Kasumi-1 (cell line): ENCODE measurements at places on chromosomes 4 and X.

GRCh38 chr4:3704669-3705068, 61.5 kb upstream of the ADRA2C start:
- no peak for DNase-seq

DNA sequence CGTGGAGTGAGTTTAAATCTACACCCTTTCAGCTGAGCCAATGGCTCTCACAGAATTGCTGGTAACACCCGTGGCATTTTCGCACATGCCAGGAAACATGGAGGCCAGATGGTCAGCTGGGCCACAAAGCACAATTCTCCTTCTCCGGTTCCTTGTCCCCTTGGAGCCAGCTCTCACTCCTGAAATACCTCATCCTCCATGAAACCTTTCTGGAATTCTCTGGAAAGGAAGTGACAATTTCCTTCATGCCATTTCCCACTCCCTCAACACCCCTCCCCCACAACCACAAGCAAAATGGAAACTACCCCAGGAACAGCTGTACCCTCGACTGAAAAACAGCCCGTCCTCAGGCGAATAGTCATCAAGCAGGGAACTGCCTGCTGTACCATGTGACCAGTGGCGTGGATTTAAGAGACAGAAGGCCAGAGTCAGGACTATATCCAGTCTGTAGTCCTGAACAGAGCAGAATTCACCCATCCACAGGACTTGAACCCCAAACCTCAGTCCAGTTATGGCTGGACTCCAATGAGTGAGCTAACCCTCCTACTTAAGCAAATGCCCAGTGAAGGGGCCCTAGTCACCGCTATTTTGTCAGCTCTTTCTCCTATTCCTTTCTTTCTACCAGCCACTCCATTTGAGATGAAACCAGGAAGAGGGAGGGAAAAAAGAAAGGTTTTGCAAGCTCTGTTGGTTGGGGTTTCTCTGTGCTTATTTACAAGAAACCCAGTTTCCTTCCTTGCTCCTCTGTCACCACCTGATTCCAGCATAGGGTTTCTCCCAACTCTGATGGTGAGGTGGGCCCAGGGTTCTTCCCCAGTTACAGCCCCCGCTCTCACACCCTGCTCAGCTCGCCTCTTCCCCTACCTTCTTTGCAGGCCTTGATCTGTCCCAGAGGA, 24.5 kb downstream of the ELF4 start:
- DNase-seq = no peak

DNA sequence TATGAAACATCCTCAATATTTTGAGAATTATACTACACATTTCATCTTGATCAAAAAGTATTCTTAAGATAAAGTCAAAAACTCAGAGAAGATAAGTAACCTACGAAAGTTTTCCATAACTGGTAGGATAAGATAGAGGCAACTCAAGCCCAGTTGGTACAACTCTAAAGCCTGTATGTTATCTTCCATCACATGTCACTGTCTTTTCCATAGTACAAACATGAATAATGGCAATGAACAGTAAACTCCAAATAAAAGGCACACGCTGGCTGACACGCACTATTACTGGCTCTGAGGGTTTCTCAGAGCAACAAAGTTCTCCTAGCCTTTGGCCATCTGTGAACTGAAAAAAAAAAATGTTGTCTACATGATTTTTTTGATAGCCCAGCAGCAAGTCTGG, 27.2 kb downstream of the LIN54 start:
- no peak for DNase-seq

GRCh38 chrX:66200050-66200664, 36.1 kb downstream of the HEPH start:
- no peak for DNase-seq

DNA sequence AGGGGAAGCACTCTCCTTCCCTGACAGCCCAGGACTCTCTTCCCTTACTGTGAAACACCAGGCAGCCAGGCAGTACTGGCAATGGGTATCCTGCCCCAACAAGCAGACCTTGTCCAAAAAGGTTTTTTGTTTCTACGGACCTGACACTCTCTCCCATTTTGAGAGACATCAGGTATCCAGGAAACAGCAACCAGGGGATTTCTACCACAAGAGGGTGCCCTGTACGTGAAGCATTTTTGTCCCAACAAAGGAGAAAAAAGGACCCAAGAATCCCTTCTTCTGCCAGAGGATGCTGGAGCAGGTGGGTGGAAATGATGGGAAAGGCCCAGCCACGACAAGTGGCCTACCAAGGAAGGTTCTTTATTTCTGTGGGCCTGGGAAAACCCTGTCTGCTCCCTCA, 65.7 kb upstream of the FGF13 start:
- no peak for DNase-seq

DNA sequence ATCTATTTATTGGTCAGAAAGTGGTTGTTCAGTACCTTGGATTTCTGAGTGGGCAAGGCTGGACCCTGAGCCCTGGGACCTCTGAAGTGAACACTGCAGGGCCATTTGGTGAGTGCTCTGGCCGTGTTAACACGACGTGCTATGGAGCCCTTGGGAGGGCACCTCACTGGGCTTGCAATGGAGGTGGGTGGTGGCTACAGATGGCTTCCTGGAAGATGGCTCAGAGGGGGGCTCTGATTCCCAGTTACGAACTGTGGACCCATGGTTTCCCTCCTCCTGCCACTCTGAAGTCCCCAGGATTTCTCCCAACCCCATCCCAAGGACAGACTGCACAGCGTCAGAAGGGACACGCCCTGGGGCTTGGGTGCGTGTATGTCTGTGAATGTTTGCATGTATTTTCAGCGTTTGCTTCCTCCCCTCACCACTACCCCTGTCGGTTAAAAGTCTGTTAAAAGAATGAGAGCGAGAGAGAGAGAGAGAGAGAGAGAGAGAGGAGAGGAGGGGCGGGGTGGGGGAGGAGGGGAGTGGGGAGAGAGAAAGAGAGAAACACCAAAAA, 3.7 kb upstream of the RHOH start:
- no peak for DNase-seq

- DNase-seq = peak; percentile 15
Measured at GRCh38 chr4:7722766-7723387, 216.8 kb downstream of the AFAP1 start.

- no peak for DNase-seq
Measured at GRCh38 chrX:25721564-25721963, 416.6 kb upstream of the MAGEB18 start.

GRCh38 chr4:140163029-140163810, 9.2 kb upstream of the MAML3 start:
- no peak for DNase-seq

DNA sequence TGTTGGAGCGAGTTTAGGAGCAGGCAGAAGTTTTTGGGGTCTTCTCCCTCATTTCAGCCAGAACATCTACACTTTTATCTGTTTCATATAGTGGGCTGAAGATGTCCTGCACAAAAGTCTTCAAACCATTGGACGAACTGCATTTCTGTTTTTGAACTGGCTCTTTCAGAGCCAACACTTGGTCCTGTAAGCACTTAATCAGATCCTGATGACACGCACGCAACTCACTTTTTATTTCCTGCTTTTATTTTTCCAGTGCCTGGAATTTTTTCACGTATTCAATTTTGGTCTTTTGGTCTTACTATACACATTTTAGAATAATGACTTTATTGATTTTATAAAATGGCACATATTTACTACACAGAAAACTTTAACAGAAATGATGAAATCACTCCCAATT, 40.2 kb upstream of the NKX3-2 start:
- no peak for DNase-seq

DNA sequence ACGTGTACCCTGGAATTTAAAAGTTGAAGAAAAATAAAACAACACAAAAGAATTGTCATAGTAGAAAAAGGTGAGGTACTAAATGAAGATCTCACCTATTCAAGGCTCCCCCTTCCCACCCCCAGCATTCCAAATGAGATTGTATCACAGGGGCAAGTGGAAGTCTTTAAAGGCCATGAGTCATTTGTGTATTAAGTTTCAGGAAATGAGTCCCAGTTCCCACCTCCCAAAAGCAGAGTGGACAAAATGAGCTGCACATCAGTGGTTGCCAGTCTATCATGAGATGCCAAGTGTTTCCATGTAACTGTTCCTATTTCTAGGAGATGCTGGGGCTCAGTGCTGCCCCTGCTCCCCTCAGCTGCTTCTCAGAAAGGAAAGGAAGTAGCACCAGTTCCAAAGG, 20.1 kb downstream of the ARHGEF9 start:
- no peak for DNase-seq

DNA sequence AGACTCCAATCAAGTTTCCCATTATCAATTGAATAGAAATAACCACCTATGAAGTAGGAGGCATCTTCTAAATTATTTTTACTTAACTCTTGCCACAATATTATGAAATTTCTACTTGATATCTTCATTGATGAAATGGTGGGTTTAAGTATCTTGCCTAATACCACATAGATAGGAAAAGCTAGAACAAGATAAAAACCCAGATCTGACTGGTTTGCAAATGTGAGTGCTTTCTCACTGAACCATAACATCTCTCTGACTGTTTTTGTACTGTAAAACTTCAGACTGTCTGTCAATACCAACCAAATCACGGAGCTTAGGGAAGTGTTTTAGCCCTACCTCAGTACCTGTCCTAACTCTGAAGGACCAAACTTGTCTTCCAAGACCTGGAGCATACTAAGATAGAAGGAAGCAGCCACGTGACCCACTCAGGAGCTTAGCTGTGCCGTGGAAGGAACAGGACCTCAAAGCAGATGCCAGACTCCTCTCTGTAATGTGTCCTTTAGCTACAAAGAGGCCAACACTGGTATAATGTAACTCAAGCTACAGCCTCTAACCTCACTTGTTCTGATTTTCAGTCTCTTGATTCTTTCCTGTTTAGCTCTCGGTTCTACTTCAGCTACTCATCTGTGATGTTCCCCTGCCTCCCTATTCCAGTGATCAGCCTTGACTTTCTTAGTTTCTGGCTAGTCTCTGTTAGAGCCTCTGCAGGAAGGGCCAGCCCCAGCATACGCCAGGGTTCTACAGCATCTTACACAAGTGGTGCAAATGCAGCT, 84.4 kb downstream of the LRP2BP start:
- DNase-seq = no peak

- DNase-seq = no peak
Measured at GRCh38 chrX:9337046-9337445, 127.8 kb upstream of the TBL1X start.

DNA sequence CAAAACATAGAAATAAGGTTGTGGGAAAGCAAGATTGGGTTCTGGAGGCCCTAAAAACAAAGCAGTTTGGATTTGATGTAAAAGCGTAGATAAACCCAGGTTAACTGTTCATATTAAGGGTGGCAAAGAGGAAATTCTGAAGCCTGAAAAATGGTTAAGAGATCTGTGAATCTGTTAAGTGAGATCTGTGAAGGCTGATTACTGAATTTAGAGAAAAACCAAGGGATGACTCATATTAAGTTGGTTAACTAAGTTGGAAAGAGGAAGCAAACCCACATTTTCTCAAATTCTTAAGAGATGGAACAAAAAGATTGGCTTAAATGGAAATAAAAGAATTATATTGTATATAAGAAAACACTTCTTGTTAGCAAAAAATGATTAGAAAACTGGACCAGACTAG, 22.8 kb downstream of the GPAT3 start:
- DNase-seq = peak; percentile 84

DNA sequence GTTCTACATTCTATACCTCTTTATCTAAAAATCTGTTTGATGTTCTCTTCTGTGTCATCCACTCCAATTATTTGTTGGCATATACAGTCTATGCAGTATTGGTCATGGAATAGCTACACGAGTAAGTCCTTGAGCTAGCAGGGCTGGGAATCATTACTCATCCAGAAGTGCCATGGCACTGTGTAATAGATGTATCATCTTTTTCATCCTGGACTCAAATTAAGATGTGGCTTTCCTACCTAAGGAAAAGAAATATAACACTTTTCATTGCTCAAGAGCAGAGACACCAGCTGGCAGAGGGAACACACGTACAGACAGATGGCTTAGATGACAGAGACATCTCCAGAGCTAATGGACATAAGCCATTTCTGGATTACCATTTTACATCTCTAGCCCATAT, 159.8 kb downstream of the FAM13A start:
- no peak for DNase-seq

DNA sequence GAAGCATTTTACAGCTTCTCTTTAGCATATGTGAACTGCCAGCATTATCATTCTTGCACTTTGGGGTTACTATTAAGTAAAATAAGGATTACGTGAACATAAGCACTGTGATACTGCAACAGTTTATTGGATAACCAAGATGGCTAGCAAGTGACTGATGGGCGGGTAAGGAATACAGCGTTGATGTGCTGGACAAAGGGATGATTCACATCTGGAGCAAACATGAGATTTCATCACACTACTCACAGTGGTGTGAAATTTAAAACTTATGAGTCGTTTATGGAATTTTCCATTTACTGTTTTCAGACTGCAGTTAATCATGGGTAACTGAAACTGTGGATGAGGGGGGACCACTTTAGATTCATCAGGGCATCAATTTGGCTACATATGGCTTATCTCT, 16.0 kb downstream of the NBDY start:
- peak; percentile 26 for DNase-seq

DNA sequence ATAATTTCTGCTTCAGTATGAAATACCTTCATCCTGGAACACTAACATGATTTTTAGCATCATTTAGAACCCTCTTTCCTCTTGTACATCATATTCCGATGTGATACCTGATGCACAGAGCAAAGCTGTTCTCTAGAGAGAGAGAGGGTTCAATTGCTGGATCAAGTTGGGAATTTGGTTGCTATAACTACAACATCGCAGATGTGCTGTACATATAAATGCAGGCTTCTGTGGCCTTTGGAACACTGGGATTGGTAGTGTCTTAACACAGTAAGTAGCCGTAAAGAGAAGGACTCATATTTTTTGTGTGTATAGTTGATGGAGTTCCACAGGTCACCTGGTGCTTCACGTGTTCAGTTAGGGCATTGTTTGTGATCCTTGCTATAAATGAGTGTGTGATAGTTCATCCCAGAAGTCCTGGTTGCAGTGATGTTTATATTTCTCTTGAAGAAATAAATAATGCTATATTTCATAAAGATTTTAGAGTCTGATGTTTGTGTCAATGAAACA, 119.2 kb downstream of the RAPGEF2 start:
- no peak for DNase-seq

DNA sequence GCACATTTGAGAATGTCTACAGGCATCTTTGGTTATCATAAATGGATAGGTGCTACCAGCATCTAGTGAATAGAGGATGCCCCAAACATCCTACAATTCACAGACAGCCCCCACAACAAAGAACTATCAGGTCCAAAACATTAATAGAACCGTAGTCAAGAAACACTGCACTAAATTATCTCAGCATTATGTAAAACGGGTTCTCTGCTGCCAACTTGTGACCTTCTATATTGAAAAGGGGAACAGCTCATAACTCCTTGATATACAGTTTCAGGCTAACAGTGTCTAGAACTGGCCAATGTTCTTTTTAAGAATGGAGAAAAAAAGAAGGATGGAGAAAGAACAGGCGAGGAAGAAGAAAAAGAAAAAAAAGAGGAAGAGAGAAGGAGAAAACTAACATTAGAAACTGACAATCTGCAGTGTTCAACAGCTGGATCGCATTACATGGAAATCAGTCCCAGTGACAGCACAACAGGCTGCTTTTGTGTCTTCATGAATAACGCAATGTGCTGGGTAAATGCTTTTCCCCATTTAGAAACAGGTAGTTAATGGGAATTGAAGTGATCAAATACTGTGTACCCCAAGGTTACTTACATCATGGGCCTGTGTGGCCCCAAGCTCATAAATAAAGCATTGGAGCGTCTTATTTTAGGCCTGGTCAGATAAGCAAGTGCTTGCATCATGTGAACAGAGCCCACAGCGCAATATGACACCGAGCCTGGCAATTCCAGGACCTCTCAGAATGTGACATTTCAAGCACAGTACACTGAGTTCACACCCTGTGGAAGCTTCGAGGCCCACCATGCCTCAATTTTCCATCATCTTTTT, 339.5 kb downstream of the DHX15 start:
- no peak for DNase-seq
